ENCODE measurements at places on chromosomes 3 and 15.

DNA sequence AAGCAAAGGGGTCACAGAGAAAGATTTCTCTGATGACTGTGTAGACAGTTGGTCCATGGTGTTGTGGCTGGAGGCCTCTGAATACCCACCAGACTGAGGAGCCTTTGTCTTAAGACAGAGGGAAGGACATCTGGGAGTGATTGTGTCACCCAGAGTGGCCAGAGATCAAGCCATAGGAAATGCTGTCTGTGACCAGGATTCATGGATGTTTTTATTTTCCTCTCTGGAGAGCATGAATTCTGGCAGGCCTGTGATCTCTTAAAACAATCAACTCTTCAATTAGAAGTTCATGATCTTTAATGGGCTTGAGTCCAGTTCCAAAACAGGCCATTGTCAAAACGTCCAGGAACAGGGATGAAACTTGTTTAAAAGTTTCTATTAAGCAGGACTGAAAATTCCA, 198.9 kb upstream of the CTDSPL start:
- DNase-seq: no peak

GRCh38 chr3:183265834-183266417, 12.9 kb downstream of the B3GNT5 start:
- DNase-seq: no peak

GRCh38 chr15:43144512-43144911, 11.1 kb downstream of the TMEM62 start:
- DNase-seq: no peak

GRCh38 chr3:28125342-28125741, 116.1 kb upstream of the CMC1 start:
- no peak for DNase-seq

GRCh38 chr3:147304756-147305155, 101.6 kb downstream of the ZIC4 start:
- DNase-seq: no peak

DNA sequence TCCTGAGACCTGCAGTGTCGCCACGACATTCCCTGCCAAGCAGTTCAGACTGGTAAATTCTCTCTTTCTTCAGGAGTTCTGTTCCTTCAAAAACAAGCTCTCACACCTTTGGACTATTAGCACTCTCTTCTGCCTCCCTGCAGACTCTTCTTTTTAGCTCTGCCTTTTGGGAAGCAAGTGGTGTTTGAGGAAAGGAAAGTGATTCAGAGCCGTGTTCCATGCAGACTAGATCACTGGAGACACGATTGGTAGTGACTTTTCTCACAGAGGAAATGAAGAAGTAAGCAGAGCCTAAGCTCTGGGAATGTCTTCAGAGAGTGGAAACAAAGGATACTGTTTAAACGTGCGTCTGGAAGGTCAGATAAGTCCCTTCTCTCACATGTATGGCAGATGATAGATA, 270.6 kb upstream of the TPRG1 start:
- DNase-seq: no peak

DNA sequence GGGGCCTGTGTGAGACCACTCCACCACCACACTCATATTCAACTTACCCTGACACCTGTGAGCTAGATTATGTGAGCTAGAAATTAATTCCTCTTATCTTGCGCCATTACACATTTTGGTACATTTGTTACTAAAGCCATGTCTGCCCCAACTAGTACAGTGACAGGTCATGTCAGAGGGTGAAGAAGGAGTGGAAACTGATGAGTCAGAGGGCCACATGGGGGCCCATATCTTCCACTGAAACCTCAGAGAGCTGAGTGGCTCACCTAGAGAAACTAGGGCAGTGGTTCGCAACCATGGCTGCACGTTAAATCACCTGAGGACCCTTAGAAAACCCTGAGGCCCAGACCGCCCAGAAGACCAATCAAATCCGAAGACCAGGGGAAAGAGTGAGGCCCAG, 15.7 kb upstream of the MEF2A start:
- DNase-seq: no peak

DNA sequence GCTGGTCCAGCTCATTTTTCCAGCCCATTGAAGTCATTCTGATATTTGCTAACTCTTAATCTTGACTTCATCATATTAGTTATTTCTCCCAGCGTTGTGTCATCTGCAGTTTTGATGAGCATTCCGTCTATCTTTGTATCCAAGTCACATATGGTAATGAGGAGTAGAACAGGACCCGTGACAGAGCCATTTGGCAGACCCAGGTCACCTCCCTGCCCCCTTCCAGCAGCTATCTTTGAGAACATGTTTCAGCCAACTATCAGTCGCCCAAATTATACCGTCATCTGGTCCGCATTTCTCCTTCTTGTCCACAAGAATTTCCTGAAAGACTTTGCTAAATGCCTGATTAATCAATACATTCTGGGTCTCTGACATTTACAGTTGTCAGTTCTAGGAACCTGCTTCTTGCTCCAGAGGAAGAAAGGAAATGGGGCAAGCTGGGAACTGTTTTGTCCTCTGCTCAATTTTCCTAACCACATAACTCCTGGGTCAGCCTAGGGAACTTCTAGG, 347.1 kb upstream of the NR2E3 start:
- no peak for DNase-seq

DNA sequence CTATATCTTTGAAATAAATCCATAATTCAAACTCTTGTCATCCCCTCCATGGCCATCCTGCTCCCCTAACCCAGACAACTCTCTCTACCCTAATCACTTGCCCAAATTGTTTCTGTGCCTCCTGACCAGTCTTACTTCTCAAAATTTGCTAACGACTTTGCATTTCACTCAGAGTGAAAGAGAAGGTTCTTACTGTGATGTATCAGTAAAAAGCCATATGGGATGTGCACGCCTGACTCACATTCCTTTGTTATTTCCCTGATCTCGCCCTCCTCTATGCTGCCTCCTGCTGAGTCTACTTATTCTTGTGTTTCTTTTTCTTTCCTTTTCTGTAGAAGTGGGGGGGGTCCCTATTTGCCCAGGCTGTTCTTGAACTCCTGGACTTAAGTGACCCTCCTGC, 487.2 kb upstream of the FRG2C start:
- DNase-seq: no peak

DNA sequence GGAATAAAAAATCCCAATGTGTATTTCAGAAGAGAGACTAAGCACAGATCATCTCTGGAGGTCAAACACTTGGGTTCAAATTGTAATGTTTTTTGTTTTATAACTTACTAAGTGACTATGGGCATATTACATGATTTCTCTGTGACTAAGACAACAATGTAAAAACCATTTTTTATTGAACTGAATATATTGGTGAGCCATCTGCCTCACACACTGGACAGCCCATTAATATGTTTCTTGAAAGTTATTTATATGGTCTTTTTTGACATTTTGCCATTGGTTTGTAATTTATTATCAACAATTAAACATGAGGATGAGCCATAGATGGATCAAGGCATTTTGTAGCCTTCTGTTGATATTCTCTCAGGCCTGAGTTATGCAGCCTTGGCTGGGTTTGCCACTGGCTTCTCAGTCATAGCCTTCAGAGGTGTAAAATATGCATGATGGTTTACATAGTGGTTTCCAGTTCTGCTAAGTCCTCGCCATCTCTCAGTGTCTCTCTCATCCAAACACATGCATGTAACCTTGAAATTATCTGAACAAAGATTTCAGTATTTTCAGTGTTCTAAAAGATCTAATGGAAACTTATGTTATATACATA, 997.2 kb downstream of the DIPK2A start:
- DNase-seq: no peak

DNA sequence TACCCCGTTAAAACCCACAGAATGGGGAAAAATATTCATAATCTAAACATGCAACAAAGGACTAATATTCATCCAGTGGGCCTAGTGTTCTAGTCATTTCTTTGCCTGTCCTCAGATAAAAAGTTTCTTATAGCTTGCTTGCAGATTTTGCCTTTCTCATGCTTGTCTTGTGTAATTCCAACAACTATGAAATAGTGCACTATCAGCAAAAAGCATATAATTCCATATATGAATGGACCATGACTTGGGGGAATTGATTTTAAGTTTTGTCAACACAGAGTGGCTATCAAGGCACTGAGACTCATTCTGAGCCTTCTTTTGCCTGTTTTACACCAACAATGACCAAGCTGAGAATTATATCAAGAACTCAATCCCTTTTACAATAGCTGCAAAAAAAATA, 278.6 kb upstream of the GPR149 start:
- DNase-seq: no peak

DNA sequence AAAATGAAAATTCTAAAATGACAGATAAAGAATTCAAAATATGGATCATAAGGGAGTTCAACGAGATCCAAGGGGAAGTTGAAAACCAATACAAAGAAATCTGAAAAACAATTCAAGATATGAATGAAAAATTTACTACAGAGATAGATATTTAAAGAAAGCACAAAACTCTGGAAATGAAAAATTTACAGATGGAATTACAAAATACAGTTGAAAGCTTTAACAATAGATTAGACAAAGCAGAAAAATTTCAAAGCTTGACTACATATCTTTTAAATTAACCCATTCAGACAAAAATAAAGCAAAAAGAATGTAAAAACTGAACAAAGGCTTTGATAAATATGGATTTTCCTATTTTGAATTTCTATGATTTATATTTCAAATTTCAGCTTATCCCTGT, 211.1 kb downstream of the SLC9A9 start:
- DNase-seq: no peak

DNA sequence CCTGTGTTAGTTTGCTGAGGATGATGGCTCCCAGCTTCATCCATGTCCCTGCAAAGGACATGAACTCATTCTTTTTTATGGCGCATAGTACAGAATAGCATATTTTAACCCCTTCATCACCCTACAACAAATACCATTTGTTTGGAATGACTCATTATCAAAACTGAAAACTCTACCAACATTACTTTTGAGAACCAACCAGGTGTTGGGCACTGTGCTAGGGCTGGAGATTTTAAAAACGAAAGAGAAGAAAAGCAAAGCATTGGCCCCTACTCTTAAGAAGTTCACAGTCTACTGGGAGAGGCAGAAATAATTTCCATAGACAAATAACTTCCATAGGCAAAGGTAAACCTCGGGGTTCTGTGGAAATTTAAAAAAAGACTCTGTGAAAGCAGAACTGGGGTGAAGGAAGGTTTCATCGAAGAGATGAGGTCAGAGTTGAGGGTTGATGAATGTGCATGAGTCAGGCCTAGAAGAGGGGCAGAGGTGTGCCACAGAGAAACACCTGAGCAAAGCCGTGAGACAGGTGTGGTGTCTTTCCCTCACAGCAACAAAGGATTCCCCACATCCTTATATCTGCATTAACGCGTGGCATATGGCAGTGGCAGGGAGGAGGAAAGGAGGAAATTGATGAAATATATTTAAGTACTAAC, 51.0 kb downstream of the MCF2L2 start:
- no peak for DNase-seq

GRCh38 chr15:39774688-39775267, 7.9 kb downstream of the FSIP1 start:
- DNase-seq: no peak

- no peak for DNase-seq
Observed at GRCh38 chr15:88091444-88092016, 165.0 kb downstream of the NTRK3 start.

GRCh38 chr3:141278196-141279076, 46.8 kb downstream of the PXYLP1 start:
- DNase-seq: no peak

GRCh38 chr15:52112203-52112750, 298 bp downstream of the BCL2L10 start:
- no peak for DNase-seq

GRCh38 chr3:186492385-186492984, 51.7 kb downstream of the CRYGS start:
- DNase-seq: no peak

GRCh38 chr15:97995881-97996603, 35.5 kb downstream of the ARRDC4 start:
- no peak for DNase-seq

- DNase-seq: no peak
Observed at GRCh38 chr3:160886421-160886820, 130.4 kb downstream of the PPM1L start.

- no peak for DNase-seq
Observed at GRCh38 chr3:31562525-31562924, 29.8 kb downstream of the STT3B start.

DNA sequence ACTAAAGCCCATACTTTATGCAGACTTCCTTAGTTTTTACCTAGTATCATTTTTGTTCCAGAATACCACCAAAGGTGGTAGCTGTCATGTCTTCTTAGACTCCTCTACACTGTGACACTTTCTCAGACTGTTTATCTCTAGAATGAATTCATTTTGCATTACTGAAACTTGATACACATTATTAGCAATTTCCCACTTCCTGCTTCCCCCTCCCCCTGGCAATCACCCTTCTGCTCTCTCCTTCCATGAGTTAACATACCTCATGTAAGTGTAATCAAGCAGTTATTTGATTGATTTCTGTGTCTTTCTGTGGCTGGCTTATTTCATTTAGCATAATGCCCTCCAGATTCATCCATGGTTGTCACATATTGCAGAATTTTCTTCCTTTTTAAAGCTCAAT, 204.9 kb downstream of the STAG1 start:
- no peak for DNase-seq

GRCh38 chr3:111903067-111903511, 44.0 kb downstream of the PHLDB2 start:
- no peak for DNase-seq

DNA sequence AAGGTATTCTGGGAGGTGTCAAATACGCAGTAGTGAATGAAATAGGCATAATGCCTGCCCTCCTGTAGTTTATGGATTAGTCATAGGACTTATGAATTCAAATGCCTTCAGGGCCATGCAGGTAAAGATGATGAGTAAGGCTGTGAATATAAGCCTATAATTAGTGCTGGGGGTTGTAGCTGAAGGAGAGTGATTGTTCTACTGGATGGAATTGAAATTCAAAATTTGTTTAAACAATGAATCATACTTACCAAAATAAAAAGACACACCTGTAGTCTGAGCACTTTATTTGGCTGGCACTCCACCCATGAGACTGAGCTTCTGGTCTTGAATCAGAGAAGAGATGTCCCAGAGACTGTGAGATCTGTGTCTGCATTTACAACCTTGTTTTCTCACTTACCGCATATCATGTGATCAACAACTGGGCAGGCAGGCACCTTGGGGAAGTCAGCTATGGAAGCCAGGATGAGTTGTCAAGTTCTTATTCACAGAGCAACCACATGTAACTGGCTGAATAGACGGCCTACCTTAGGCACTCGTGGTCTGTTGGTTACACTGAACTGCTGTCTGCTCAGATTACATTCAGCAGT, 291.8 kb downstream of the NAALADL2 start:
- no peak for DNase-seq

GRCh38 chr15:82890338-82890994, 62.1 kb downstream of the HOMER2 start:
- DNase-seq: no peak

DNA sequence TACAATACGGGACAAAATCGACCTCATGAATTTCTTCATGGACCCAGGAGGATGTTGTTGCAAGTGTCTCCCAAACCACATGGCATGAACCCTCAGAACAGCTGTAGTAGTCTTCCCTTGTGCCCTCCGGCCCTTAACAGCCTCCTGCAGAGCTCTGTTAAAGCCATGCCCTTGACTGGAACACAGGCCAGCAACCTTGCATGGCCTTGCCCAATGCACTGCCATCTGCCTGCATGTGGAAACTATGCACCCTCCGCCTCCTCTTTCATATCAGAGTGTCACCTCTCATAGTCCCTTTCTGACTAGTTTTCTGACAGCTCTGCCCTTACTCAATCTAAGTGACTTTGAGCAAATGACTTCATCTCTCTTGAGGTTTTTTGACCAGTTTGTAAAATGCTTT, 39.4 kb upstream of the TRIM71 start:
- DNase-seq: no peak
